Hippocampal formation (tissue), 2 donors: ENCODE measurements at places on chromosomes 6 and 20.
A peak's percentile ranks its signal among the peaks of the same experiment; 100 is the strongest.

- no peak for DNase-seq
These were observed 177.3 kb downstream of the ID4 start for GRCh38 chr6:20014508-20014907.

- DNase-seq, result no peak
These were observed 117.1 kb downstream of the IRF4 start for GRCh38 chr6:508614-509013.

- DNase-seq, result no peak
These were observed 79.2 kb upstream of the CD93 start for GRCh38 chr20:23165307-23165750.

GRCh38 chr6:35415065-35415891, 36.9 kb upstream of the FANCE start:
- DNase-seq, result peak; percentile 83

DNA sequence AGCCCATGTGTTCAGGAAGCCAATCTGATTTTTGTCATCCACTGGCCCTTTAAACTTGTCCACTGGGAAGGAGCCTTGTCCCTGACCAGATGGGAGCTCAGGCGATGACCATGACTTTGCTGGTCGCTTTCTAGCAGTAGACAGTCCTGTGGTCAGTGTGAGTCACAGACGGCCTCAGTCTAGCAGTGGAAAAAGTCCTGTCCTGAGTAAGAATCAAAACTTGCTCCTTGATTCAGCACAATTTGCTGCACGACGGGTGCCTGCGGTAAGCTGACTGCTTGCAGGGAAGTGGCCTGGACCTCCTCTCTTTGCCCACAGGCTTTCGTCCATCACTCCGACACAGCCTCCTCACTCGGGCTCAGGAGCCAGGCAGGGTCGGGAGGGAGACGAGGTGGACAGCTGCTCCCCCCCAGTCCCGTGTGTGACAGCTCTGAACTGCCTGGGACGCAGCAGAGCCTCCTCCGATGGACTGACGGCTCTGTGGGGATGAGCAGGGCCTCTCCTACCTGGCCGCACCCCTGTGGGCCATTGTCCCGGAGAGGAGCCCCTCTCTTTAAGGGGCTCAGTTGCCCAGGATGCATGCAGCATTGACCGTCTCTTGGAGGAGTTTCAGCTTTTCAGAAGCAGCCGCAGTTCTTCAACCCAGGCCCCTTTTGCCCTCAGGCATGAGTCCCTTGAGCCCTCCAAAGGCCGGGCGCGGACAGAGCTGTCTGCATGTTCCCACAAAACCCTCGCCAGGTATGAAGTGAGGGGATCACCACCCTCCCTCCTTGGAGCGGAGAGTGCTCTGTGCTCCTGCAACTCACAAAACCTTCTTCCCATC, 209.2 kb downstream of the ANKRD60 start:
- no peak for DNase-seq

- DNase-seq, result no peak
These were observed 82.1 kb downstream of the PLEKHG1 start for GRCh38 chr6:150681578-150682395.
